Type B pancreatic cell (in vitro differentiated cells): ENCODE measurements at places on chromosomes 13 and 19. TPM values are rescaled to one million over a fixed set of nuclear protein-coding genes. Genes with fewer than 3 reads are reported as not detected.

Gene OXGR1
- total RNA-seq, result 0.80 and 3.9 TPM in 2 replicates

GRCh38 chr19:535017-535835 is 3.7 kb downstream of the CDC34 start:
- no peak for DNase-seq
- H3K36me3 ChIP-seq, result no peaks in the 10 kb centered on the region
- H3K4me3 ChIP-seq, result peak overlapping the region; percentile 47
- peaks cover 4% of the 10 kb centered on the region for H3K4me1 ChIP-seq

- no peak for DNase-seq
- H3K4me1 ChIP-seq, result peaks cover 4% of the 10 kb centered on the region
- H3K27ac ChIP-seq, result no peak overlapping the region
- H3K36me3 ChIP-seq, result no peaks in the 10 kb centered on the region
- H3K4me3 ChIP-seq, result no peak overlapping the region
Observed at GRCh38 chr19:13104360-13104847, 1.7 kb upstream of the LYL1 start.

GRCh38 chr13:54445453-54445852 is 1416.8 kb downstream of the OLFM4 start:
- H3K4me3 ChIP-seq, result no peak overlapping the region
- H3K27me3 ChIP-seq, result no peaks in the 10 kb centered on the region
- no peak overlapping the region for H3K27ac ChIP-seq
- H3K36me3 ChIP-seq, result no peaks in the 10 kb centered on the region

Gene RDH8
- not detected in 2 replicates for total RNA-seq

GRCh38 chr13:81211713-81212112 is 870.8 kb upstream of the SPRY2 start:
- no peak for DNase-seq
- no peaks in the 10 kb centered on the region for H3K27me3 ChIP-seq
- H3K27ac ChIP-seq, result no peak overlapping the region
- H3K36me3 ChIP-seq, result no peaks in the 10 kb centered on the region

Gene RRAS
- 10.6 and 16.0 TPM in 2 replicates for total RNA-seq

GRCh38 chr19:18349524-18350128 is 9.2 kb downstream of the PGPEP1 start:
- no peak overlapping the region for H3K4me3 ChIP-seq
- peaks cover 21% of the 10 kb centered on the region for H3K4me1 ChIP-seq
- H3K36me3 ChIP-seq, result peaks cover 9% of the 10 kb centered on the region
- peak overlapping the region; percentile 23 for H3K27ac ChIP-seq
- no peaks in the 10 kb centered on the region for H3K27me3 ChIP-seq
- no peak for DNase-seq

Gene SBSN
- total RNA-seq, result 0.53 TPM in 1 of 2 replicates, not detected in the other
